ENCODE measurements at places on chromosomes 5 and 9.
A peak's percentile ranks its signal among the peaks of the same experiment; 100 is the strongest.

- peaks cover 5% of the 10 kb centered on the region for H3K4me1 ChIP-seq
- no peaks in the 10 kb centered on the region for H3K27me3 ChIP-seq
- DNase-seq = no peak
- peak overlapping the region; percentile 22 for H3K27ac ChIP-seq
- H3K36me3 ChIP-seq = no peaks in the 10 kb centered on the region
Measured at GRCh38 chr5:72280581-72281069, 39.4 kb downstream of the MRPS27 start.

DNA sequence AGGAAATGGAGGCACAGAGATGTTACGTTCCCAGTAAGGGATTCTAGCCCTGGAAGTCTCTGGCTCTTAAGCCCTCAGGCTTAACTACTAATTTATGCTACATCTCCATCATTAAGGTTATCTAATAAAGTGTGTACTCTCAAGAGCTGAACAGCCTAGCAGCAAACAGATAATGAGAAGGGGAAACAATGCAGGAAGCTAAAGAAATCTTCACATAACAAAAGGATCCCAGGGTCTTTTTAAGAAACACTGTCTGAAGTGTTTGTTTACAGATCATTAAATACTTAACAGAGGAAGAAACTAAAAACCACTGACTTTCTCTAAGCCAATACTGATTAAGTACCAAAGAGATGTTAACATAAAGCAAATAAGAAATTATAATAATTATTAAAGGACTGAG is 129.0 kb downstream of the PAPPA start:
- no peak overlapping the region for H3K27ac ChIP-seq
- no peaks in the 10 kb centered on the region for H3K36me3 ChIP-seq
- no peak overlapping the region for H3K4me3 ChIP-seq
- no peaks in the 10 kb centered on the region for H3K4me1 ChIP-seq
- DNase-seq = no peak

- no peaks in the 10 kb centered on the region for H3K4me1 ChIP-seq
- H3K27me3 ChIP-seq = peaks cover 44% of the 10 kb centered on the region
- H3K27ac ChIP-seq = peak overlapping the region; percentile 83
- H3K36me3 ChIP-seq = no peaks in the 10 kb centered on the region
- peak overlapping the region; percentile 8 for H3K4me3 ChIP-seq
Measured at GRCh38 chr5:123285122-123286023, 137.8 kb downstream of the CEP120 start.

DNA sequence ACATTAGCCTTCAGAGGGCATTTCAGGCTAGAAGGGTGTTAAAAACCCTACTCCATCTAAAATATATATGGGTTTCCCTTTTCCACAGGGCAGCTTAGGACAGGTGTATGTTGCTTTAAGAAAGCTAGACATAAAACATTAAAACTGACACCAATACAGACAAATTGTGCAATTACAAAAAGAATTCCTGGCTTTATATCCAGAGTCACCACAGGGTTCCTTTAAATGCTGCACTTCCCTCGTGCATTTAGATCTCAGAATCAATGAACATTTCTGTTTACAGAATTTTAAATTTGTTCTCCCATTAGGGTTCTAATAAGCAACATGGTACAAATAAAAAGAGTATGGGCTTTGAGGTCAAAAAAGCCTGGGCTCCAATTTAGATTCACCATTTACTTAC is 170.2 kb downstream of the MAPKAP1 start:
- DNase-seq = no peak
- H3K4me1 ChIP-seq = peaks cover 4% of the 10 kb centered on the region
- no peak overlapping the region for H3K27ac ChIP-seq
- no peak overlapping the region for H3K4me3 ChIP-seq
- no peaks in the 10 kb centered on the region for H3K27me3 ChIP-seq

DNA sequence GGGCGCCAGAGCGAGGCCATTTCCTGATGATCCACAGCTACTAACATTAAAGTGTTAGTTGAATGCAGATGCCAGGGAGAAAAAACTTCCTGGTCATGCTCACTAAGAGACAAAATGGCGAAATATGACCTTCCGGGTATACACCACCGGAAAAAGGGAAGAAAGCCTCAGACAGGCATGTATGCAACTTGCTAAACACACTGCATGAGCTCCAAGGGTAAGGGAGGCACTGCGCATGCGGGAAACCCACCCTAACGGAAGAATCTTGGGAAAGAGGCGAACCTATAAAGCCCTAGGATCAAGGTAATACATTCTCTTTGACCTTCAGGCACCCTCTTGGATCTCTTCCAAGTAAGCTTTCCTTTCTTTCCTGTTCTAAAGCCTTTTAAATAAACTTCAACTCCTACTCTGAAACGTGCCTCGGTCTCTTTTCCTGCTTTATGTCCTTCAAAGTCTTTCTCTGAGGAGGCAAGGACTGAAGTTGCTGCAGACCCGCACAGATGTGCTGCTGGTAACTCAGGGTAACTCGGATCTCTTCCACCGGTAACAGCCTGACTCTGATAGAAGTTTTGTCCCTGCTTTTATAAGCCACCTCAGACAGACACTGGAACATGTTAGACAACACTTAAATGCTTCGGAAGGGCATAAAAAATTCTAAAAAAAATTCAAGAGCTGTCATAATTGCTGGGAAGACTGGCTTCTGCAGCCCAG is 64.9 kb downstream of the DTWD2 start:
- DNase-seq = no peak
- H3K4me3 ChIP-seq = no peak overlapping the region
- no peaks in the 10 kb centered on the region for H3K4me1 ChIP-seq

DNA sequence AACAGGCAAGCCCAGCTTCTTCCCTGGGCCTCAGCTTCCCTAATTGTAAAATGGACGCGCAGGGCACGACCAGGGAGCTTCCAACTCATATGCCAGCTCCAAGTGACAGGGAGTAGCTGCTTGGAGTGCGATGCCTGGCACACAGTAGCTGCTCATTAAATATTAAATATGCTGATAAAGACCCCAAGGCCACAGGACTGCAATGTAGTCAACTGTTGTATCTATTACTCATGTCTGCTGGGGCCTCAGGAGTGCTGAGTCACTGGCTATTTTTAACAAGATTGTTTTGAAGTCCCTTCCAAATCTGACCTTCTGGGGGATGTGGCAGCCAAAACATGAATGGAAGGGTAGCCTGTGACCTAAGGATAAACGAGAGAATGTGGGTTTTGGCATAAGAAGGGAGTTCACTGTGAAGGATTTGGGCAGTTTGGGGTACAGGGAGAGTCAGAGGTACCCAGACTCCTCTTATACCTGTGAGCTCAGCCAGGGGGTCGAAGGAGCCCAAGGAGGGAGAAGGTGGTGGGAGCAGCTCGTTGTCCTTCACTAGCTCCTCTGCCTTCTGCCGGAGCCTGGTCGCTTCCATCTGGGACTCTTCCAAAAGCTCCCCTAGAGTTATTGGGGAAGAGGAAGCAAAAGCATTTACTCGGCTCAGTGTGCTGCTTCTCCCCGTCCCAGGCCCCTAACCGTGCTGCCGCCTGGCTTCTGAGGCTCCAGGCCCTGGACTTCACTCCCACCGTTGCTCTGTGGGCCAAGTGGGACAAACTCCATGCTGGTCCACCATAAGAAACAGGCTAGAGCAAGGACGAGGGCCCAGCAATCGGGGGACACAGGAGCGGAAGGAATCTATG is 17.5 kb downstream of the TNIP1 start:
- H3K36me3 ChIP-seq = peaks cover 14% of the 10 kb centered on the region
- DNase-seq = no peak
- no peak overlapping the region for H3K4me3 ChIP-seq
- peak overlapping the region; percentile 72 for H3K27ac ChIP-seq

GRCh38 chr5:175830586-175831300 is 40.6 kb upstream of the CPLX2 start:
- H3K27me3 ChIP-seq = no peaks in the 10 kb centered on the region
- H3K4me1 ChIP-seq = no peaks in the 10 kb centered on the region
- H3K27ac ChIP-seq = no peak overlapping the region
- no peak for DNase-seq

DNA sequence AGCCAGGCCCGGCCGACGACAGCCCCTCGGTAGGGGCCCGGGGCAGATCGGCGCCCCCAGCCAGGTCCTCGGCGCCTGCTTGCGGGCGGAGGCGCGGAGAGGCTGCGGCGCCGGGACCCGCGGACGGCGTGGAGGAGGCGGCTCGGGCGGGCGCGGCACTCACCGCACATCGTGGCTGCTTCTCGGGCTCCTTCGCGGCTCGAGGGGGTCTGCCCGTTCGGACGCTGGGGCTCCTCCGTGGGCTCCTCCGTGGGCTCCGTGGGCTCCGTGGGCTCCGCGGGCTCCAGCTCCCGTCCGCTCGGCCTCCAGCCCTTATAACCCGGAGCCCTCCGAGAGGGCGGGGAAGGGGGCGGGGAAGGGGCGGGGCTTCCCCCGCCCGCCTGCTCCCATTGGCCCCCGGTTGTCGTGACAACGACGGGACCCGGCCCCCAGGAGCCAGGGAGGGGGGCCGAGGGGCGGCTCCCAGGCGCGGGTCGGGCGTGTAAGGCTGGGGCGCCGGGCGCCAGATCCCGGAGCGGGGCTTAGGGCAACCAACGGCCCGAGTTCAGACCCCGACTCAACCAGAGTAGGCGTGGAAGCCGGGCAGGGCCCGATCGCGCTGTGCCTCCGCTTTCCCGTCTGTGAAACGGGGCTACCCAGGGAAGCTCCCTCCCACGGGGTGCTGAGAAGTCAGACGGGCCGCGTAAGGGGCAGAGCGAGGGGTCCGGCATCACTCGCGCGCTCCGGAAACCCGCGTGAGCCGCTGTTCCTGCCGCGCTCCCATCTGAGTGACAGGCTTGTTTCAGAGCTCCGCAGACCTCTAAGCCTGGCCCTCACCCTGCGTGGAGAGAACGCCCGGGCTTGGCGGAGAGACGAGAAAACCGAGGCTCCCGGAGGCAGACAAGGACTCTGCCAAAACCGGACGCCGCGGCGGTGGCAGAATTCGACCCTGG is at the start of gene GFPT2:
TSS of gene GFPT2 (minus strand) at position 289 of the 932 bp plus-strand sequence. CDS start at position 170, 119 bp downstream.
- no peaks in the 10 kb centered on the region for H3K36me3 ChIP-seq
- DNase-seq = peak; percentile 74
- peaks cover 58% of the 10 kb centered on the region for H3K27me3 ChIP-seq
- peak within 1 kb of the TSS; percentile 46 for H3K4me3 ChIP-seq
- H3K27ac ChIP-seq = peak within 1 kb of the TSS; percentile 71

DNA sequence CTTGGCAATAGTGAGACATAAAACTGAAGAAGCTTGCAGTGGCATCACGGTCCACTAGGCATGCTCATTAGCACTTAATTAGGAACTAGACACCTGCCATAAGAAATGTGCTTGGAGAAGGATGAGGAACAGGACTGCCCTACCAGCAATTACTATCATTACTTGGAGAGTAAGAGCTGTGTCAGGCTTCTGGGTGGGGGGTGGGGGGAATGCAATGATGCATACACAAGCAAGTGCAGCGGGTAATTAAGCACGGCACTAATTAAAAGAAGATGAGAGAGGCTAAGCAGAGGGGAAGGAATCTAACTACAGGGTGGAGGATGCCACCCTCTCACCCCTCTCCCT is 53.1 kb downstream of the TLE1 start:
- no peak for DNase-seq
- no peak overlapping the region for H3K4me3 ChIP-seq
- H3K27me3 ChIP-seq = no peaks in the 10 kb centered on the region
- peaks cover 15% of the 10 kb centered on the region for H3K4me1 ChIP-seq
- no peaks in the 10 kb centered on the region for H3K36me3 ChIP-seq

Measured in transverse colon (tissue), 4 donors.